Hematopoietic multipotent progenitor cell treated with erythropoietin and hydrocortisone succinate and interleukin-3 and kit ligand, for 8 days (in vitro differentiated cells): ENCODE measurements at places on chromosomes 16 and 17.

- no peak for DNase-seq
Observed at GRCh38 chr17:10278218-10278617, 79.8 kb upstream of the GAS7 start.

DNA sequence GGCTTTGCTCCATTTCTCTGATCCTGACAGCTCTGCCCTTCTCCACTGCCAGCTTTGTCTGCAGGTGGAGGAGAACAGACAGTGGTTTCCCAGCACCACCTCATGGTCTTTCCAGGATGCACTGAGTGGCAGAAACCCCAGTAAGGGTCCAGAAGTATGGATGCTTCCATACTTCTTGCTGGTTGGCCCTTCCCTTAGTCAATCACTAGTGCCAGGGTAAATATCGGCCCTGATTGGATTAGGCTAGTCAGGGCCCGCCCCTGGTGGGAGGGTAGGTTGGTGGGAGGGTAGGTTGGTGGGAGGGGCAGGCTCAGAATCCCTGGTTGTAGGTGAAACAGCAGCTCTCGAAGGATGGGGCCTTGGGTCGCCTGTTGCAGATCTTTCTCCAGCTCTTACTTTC is 10.2 kb downstream of the RNF213 start:
- peak; percentile 57 for DNase-seq

GRCh38 chr16:16124438-16124837 is 98.9 kb downstream of the ABCC6 start:
- no peak for DNase-seq

- peak; percentile 86 for DNase-seq
Observed at GRCh38 chr16:10876799-10877341, at the start of gene CIITA. CIITA (plus strand) TSS chr16:10877202; CDS start chr16:10877331, 129 bp downstream.

DNA sequence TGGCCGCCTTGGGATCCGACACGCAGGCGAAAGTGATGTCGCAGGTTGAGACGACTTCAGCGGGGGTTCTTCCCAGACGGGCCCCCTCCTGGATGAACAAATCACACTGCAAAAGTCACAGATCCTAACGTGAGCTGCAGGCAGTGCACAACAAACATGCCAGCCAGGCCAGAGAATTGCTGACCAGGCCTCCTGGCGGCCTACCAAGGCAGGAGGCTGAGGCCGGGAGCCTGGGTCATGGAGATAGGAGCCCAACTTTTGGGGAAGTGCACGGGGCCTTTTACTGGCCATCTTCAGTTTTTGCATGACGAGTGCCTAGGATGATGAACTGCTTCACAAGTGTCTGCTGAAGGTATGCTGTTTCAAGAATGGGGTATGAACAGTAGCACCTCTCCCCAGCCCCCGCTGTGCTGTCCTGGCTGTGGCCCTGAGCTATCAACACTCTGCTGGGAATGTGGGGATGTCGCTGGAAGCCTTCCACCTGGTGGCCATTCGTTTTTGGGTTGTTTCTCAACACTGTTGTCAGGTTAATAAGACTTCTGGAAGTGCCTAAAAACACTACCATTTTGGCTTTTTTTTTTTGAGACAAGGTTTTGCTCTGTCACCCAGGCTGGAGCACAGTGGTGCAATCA is 12.2 kb upstream of the ROGDI start:
- DNase-seq = no peak

DNA sequence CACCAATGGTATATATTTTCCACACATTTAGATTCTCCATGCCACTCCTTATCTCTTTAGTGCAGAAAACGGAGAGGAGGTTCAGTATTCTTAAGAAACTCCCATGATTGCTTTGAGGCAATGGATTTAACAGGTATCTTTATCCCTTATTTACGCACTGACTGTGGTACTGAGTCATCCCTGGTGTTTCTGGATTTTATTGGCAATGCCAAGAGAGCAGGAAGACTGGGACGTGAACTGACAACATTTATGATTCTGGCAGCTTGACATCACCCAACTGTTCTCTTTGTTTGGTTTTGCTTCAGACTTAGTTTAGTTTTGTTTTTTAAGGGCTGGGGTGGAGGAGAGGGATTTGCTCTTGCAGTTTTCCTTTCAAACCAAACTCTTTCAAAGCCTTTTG is 131.4 kb downstream of the WWOX start:
- no peak for DNase-seq

- no peak for DNase-seq
Observed at GRCh38 chr16:86038926-86039310, 140.0 kb downstream of the IRF8 start.

DNA sequence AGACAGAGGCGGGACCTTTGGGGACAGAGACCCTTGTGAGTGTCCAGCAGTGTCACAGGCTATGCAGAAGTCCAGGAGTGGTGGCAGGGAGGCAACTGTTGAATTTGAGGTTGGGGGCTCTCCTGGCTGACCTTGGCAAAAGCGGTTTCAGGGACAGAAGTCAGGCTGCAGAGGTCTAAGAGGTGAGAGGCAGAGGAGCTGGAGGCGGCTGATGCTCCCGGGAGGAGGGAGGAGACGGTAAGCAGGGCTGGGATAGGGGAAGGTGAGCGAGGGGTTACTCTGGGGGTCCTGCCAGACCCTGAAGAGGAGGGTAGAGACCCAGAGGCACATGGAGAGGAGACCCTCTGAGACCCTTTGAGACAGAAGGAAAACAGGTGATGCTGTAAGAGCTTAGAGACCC is 5.2 kb downstream of the EPOP start:
- DNase-seq = no peak

GRCh38 chr16:84404936-84405639 is 36.8 kb downstream of the ATP2C2 start:
- no peak for DNase-seq

GRCh38 chr17:3627769-3628167 is 8.3 kb downstream of the SHPK start:
- no peak for DNase-seq

DNA sequence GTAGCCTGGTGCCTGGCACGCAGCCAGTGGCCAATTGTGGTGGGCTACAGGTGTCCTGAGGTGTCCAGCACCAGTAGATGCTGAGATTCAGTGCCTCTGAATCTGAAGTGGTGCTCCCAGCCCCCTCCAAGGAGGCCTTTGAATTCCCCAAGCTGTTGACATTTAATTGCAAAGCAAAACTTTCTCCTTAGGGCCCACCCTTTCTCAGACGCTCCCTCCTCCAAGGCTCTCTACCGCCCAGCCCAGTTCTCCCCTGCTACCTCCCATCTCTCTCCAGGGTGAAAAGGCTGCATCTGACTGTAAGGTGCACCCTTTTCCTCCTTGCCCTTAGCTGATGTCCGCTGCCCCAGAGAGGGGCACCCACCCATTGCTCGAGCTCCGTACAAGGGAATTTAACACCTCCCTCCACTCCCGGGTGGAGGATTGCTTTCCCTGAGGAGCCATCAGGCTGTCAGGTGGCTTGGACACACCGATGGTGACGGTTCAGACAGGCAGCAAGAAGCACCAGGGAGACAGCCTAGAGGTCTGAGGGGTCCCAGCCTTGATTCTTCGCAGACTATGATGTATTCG is 1.7 kb downstream of the BEAN1 start:
- DNase-seq = no peak

DNA sequence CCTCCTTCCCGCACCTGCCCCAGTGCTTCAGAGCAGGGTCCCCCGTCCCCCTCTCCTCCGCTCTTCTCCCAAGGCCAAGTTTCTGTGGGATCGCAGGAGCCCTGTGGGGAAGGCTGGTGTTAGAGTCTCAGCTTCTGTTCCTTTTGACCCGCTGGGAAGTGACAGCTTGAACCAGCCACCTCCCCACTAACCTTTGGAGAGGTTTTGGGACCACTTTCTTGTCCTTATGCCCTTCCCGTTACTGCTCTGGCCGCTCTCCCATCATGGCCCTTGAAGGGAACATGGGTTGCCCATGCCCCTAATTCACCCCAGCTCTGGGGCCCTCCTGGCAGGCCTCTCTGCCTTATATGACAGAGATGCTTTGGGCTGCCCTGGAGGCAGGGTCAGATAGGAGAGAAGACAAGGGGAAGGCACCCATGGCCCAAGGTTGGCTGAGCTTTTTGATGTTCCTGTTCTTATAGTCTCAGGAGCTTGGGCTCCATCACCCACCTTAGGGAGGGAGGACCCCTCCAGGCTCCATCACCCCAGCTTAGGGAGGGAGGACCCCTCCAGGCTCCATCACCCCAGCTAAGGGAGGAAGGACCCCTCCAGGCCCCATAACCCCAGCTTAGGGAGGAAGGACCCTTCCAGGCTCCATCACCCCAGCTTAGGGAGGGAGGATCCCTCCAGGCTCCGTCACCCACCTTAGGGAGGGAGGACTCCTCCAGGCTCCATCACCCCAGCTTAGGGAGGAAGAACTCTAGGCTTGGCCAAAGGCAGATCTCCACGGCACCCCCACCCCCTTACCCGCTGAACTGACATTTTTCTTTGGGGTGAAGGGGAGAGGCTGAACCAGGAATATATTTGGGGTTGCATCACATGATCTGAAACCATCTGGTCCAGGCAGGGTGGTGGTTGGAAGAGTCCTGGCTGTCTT is 45.0 kb downstream of the NT5M start:
- DNase-seq = no peak

DNA sequence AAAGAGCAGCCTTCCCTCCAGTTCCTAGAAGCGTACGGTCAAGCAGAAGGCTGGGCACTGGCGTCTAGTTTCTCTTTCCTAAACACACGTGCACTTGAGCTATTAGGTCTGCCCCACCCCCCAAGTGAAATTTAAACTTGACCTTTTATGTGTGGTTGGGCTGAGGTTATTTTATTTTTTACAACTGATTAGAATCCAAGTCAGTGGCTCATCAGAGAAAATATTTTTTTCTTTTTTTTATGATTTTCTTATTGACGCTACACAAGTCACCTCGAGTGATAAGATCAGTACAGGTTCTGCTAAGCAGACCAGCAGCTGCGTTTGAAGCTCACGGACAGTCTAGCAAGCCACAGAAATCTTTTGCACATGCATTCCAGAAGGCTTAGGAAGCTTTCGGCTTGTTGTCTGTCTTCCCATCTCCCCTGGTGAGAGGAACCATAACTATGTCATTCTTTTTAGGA is 95.1 kb downstream of the ZFHX3 start:
- DNase-seq = no peak

DNA sequence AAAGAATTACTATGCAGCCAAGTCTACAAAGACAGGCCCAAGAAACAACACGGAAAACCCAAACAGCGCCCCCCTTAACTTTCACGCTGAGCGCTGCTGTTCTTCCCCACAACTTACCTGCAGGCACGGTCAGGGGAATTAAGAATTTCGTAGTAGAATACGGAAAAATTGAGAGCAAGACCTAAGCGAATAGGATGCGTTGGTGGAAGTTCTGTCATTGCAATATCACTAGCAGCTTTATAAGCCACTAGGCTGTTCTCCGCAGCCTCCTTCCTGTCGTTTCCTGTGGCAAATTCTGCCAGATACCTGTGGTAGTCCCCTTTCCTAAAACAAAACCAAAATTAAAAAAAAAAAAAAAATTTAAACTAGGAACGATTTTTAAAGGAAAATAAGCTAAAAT is 39.0 kb downstream of the YWHAE start:
- DNase-seq = no peak

GRCh38 chr17:76273445-76274111 is 8.4 kb downstream of the UBALD2 start:
- no peak for DNase-seq

DNA sequence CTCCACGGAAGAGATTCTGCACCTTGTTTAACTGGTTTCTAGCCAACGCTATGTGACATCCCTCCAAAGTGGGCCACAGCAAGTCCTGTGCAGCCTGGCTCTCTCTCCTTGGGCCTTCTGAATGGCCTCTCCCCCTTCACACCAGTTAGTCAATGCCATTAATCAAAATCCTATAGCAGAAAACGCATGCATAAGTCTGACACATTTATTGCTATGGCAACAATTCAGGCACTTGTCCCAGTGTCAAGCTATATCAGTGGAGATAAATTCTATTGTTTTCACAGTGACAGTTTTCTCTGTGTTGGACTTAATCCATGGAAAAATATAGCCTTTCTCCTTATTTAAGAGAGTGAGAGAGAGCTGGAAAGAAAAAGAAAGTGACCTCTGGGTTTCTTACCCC is 87.2 kb upstream of the TOX3 start:
- no peak for DNase-seq

DNA sequence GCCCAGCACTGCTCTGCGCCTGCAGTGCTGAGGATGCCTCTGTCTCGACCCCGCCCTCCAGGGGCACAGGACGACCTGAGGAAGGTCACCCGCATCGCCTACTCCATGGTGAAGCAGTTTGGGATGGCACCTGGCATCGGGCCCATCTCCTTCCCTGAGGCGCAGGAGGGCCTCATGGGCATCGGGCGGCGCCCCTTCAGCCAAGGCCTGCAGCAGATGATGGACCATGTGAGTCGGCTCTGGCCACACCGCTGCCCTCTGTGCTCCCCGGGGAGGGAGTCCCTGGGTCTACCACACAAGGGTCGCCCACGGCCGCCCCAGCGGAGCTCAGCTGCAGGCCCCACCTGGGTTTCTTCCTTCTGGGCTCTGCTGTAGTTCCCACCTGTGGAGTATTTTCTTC is 6.7 kb upstream of the RPL13 start:
- DNase-seq = no peak

GRCh38 chr16:75272097-75272551 is 20.7 kb upstream of the BCAR1 start:
- no peak for DNase-seq

- no peak for DNase-seq
Observed at GRCh38 chr17:28343491-28343932, 8.0 kb downstream of the TNFAIP1 start.

GRCh38 chr16:88735121-88735520 is 28.8 kb downstream of the CTU2 start:
- no peak for DNase-seq

DNA sequence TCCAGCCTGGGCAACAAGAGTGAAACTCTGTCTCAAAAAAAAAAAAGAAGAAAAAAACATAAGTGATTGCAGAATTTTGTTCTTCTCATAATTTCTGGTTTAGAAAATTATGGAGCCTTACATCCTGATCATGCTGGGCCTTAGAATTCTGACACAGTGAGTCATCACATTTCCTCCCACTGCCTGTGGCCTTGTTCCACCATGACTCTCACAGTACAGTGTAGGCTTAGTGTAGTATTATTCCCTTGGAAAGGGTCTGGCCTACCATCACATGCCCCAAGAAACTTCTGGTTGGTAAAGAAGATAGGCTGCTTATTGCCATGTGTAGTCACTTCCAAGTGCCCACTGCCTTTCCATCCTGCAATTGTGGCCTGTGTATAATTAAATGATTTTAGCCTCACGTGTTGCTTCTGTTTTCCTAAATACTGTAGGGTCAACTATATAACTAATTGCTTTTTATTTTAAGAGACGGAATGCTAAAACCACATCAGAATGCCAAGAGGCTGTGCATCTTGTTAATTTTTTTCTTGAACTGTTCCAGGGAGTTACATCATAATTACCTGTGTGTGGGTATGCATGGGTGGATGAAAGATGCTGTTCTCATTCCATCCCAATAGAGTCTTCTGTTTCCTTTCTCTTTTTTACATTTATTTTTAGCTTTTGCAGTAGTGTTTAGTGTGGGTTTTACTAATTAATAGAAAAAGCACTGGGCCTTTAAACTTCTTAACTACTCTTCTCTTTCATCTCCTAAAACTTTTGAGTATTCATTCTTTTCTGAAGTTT is 25.9 kb downstream of the OGFOD1 start:
- DNase-seq = no peak

GRCh38 chr17:83121921-83122820 is 42.8 kb downstream of the METRNL start:
- no peak for DNase-seq
